ENCODE measurements at places on chromosomes 5 and 9. TPM values are rescaled to one million over a fixed set of nuclear protein-coding genes. Genes with fewer than 3 reads are reported as not detected.

DNA sequence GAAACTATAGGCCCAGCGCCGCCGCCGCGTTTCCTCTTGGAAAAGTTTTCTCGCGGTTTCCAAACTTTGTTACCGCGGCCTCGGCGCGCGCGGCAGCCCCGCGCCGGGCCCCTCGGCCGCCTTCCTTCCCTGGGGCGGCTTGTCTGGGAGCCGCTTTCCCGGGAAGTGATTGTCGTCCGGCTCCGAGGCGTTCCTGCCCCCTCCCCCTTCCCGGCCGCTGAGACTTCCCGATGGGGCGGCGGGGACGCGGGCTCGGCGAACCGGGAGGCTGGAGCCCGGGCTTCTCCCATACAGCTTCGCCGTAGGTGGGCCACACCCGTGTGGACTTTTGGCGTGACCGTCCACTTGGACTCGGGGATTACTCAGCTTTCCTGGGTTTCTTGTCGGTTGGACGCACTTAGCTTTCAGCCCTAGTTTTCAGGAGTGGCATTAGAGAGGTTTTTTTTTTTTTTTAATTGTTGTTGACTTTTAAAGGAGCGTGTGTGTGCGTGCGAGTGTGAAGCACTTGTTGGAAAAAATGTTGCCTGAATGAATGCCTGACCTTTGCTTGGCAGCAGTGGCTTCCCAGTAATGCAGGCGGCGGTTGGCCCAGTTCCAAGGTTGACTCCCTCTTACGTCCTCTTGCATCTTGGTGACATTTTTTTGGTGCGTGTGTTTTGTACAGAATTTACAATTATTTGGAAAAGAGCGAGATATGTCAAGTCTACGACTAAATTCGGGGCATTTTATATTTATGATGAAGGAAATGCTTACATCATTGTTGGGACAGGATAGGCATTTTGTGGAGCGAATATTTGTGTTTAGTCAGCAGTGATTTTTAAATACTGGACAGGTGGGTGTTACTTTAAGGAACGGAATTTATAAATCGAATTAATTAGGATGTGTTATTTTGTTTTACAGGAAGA is 821 bp downstream of the CTNNA1 start:
- peak; percentile 90 for DNase-seq

DNA sequence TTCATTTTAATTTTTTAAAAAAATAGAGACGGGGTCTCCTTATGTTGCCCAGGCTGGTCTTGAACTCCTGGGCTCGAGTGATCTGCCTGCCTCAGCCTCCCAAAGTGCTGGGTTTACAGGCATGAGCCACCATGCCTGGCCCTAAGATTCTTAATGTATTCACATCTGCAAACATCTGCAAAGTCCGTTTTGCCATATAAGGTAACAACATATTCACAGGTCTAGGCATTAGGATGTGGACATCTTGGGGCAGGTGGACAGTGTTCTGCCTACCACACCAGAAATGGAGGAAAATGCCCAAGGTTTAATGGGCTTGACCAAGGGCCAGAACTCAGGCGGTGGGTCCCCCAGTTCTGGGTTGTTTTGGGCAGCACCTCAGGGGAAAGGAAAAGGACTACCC is 41.6 kb upstream of the VDAC1 start:
- DNase-seq = no peak

Gene TEX48
- total RNA-seq = not detected

Gene INSYN2B
- 0.46 TPM for total RNA-seq

GRCh38 chr5:53318303-53318702 is 162.1 kb upstream of the FST start:
- DNase-seq = no peak

DNA sequence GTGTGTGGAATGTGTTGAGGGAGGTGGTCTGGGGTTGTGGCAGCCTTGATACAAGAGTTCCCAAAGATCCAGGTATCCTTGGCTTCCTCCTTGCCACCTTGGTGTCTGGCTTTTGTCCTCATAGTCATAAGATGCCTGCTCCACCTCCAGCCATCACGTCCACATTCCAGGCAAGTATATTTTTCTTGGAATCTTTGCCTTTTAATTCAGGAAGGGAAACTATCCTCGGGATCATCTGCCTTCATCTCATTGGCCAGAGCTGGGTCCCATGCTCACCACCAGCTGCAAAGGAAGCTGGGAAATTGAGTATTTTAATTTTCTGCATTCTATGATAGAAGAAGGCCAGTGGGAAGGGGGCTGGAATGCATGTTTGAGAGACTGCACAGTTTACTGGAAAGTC is 186.7 kb downstream of the C9orf50 start:
- DNase-seq = no peak

DNA sequence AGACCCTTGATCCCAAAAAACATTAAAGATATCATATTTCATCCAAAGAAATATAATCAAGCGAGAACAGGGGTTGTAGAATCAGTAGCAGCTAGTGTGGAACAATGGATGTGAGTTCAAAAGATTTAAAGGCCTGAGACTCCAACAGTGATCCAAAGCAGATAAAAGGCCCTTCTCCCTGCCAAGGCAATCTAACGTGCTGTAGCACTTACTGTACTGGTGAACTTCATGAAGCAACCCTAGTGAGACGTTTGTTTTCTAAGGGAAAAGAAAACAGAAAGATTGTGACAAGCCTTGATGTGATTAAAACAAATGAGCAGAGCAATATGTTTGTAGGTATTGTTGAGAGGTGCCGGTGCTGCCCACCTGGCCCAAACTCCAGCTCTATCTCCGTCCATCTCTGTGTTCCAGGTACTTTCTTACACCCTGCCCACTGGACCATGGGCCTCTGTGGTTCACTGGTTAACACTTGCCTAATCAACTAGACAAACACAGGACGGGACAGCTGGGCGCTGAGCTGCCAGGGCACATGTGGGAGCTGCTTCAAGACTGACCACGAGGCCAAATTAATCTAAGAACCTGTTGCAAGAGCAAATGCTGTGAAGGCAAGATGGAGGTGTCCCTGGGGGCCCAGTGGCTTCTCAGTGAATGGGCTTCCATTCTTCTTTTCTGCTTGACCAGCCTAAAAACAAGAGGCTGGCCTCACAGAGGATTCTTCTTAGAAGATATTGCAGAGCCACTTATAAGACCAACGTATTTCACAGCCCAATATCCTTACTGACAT is 265.5 kb downstream of the CWC27 start:
- DNase-seq = no peak

Gene CAMK4
- 5.0 TPM for total RNA-seq

GRCh38 chr5:158953929-158954534 is 145.7 kb downstream of the EBF1 start:
- DNase-seq = no peak

- no peak for DNase-seq
Observed at GRCh38 chr5:34657274-34657921, 1.3 kb downstream of the RAI14 start.

Gene SLC6A3
- total RNA-seq = 0.23 TPM

DNA sequence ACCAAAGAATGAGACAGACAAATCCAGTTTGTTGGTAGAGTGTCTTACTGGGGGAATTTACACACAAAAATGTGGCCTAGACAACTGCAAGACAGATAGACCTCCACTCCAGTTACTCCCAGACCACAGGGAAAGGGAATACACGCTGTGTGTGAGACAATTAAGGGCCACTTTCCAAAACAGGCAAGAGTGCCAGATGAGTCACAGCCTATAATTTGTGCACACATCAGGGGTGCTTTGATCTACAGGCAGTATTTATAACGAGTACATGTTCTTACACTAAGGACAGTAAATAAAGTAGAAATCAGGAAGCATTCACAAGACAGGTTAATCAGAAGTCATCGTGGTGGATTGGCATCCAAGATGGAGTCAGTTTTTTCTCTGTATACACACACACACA is 114.8 kb downstream of the ZNF622 start:
- DNase-seq = no peak

GRCh38 chr5:181203093-181203711 is 1.8 kb downstream of the TRIM7 start:
- no peak for DNase-seq

DNA sequence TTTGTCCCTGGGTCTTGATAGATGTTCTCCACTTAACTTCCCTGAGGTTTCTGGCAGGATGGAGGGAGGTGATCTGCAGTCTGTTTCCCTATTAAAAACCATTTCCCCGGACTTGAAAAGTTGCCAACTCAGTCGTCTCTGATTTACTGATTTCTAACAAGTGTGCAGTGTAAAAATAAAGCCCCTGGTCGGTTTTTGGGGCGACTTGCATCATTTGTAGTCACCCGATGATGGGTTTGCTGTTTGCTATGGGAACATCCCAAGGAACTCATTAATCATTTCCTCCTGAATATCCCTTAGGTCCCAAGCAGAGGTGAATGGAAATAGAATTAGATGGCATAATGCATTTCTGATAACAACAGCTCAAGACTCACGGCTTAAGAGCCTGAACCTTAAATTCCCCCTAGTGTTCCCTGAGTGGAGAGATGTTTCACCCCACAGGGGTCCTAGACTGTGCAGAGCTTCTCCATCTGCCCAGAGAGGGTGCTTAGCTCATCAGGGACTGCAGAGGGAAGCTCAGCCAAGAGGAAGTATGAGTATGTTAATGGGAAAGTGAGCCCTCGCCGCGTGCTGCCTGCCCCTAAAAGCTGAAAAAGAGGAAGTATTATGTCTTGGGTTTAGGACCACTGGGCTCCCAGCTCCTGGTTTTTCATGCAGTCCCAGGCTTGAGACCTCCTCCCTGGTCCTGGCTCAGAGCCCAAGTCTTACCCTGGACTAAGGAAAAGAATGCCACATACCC is 115.1 kb upstream of the DAP start:
- DNase-seq = no peak

Gene AOPEP
- 105 TPM for total RNA-seq

DNA sequence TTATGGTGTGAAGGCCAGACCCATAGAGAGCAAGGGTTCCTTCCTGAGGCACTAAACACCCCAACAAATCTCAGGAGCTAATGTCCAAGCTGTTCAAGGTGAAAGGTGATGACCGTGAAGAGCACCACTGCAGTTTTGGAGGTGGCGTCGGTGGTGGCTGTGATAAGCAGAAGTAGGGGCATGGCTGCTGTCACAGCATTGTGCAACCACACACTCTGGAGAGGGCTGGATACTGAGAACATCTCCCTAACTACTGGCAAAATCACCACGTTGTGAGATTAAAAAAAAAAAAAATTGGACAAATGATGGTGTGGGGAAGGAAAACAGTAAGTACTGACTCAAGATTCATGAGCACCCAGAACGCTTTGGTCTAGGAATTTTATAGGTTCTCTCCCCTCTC is 156.5 kb downstream of the PJA2 start:
- no peak for DNase-seq

- no peak for DNase-seq
Observed at GRCh38 chr9:120109242-120109641, 470.7 kb downstream of the CDK5RAP2 start.

DNA sequence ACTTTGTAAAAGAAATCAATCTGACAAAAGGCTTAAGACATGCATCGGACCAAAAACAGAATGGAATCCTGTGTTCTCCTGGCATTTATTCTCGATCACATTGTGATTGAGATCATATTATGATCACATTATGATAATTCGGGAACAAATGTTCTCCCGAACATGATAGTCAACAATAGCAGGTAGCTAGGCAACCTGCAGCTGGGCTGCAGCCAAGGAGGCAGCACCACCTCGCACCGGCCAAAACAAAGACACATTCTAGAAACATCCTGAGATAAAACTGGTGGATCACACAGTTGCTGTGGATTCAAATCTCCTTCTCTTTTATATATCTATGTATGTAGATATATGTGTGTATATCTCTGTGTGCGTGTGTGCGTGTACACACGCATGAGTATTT is 480.6 kb upstream of the CYLC2 start:
- DNase-seq = no peak

DNA sequence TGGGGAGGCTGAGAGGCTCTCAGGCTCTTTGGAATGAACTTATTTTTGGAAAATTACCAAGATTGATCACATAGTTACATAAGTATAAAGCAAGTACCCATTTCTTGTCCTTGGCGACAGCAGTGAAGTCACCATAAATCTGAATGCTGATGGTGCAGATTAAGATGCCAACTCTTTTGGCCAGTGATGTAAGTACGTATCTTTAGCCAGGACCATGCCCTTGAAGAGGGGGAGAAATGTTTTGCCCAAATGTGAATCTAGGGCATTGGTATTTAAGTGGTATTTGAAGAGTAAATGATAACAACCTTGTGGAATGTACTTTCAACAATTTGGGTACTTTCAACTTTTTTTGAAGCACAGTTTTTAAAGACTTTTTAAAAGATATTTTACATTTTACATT is 68.2 kb upstream of the RAD23B start:
- no peak for DNase-seq

Gene INSL6
- not detected for total RNA-seq

- DNase-seq = no peak
Observed at GRCh38 chr5:44747396-44747795, 61.4 kb upstream of the MRPS30 start.

DNA sequence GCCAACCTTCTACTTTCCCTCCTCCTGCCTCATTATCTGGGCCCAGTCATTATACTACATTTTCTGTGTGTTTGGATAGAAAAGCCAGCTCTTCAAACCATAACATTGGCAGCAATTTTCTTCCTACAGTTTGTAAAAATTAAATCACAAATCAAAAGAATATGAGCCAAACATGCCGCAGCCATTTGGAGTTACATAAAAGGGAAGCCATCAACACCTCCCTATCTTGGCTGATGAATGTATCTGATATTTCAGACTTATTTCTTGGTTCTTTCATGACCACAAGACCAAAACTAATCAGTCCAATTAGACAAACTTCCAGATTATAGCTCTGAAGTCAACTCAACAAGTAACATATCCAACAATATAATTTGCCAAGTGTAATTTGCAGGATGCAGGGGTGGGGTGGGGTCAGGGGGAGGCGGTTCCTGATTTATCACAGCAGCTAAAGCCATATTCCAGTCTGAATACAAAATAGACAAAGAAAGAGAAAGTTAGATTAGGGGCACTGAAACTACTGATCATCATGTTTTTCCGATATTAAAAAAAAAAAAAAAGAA is 89.4 kb upstream of the CNTLN start:
- no peak for DNase-seq

GRCh38 chr5:93665648-93666047 is 75.8 kb downstream of the POU5F2 start:
- no peak for DNase-seq

DNA sequence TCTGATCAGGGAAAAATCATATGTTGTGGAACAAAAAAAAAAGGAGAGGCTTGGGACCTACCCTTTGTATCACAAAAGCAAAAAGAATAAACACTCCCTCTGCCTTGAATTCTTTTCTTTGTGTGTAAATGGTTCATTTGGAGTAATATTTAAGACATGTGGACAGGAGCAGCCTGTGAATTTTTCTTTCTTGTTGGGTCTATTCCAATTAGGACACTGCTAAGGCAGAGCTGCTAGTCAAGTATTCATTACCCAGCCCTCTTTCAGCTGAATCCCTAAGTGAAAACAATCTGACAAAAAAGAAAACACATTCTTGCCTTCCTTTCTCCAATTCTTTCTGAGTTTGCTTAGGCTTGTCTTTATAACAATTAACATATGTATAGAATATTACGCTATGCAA is 330.0 kb downstream of the EBF1 start:
- no peak for DNase-seq

GRCh38 chr9:71703172-71703872 is 65.0 kb downstream of the CEMIP2 start:
- DNase-seq = no peak

Gene SLC23A1
- 17.0 TPM for total RNA-seq

Gene ARL10
- total RNA-seq = 6.6 TPM
